ENCODE measurements at places on chromosomes 7 and 10.

GRCh38 chr10:88385601-88386203 lies 197.4 kb downstream of the RNLS start:
- peak; percentile 52 for DNase-seq

GRCh38 chr10:24998044-24998443 lies 17.9 kb downstream of the ENKUR start:
- no peak for DNase-seq

GRCh38 chr10:70600512-70601395 lies 1.8 kb downstream of the PRF1 start:
- no peak for DNase-seq

GRCh38 chr7:127770885-127771284 lies 118.9 kb downstream of the SND1 start:
- DNase-seq: no peak

- no peak for DNase-seq
These were observed 46.6 kb downstream of the MAD1L1 start for GRCh38 chr7:2186166-2186565.

GRCh38 chr7:87219545-87220025 lies at the start of gene TMEM243:
TMEM243 (minus strand) TSS chr7:87219732; CDS start chr7:87219503, 229 bp downstream.
- peak; percentile 89 for DNase-seq

DNA sequence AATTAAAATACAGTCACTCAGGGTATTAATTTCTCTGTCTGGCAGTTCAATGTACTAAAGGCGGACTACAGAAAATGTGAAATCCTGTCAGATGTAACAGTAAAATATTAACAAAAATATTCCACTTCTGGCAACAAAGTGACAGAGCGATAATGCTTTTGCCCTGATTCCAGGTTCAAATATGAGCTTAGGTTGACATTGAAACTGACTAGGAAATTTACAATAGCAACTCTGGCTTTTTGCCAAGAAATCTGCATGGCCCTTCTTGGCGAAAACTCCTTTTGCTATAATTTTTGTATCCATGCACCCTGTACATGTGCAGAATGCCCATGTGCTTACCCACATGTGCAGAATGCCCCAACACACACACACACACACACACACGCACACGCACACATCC lies 552.2 kb downstream of the MDFIC start:
- no peak for DNase-seq

GRCh38 chr7:43484678-43485395 lies 98.1 kb upstream of the STK17A start:
- no peak for DNase-seq

- peak; percentile 44 for DNase-seq
These were observed 18.8 kb downstream of the BMPR1A start for GRCh38 chr10:86775056-86775869.

DNA sequence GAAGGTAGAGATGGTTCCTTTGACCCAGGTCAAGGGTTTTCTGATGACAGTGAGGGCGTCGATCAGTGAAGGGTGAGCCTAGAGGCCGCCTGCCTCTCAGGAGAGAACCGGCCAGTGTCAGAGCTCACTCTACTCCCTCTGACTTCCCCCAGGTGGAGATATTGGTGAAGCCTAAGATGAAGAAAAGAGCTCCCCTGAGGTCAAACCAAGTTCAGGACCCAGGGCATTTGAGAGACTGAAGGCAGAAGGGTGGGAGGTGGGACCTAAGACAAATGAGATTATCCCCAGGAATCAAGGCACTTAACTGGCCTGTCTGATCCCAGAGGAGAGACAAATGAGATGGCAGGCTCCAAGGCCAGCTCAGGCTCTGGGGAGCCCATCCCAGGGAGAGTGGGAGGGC lies 104.7 kb downstream of the CDH23 start:
- no peak for DNase-seq

DNA sequence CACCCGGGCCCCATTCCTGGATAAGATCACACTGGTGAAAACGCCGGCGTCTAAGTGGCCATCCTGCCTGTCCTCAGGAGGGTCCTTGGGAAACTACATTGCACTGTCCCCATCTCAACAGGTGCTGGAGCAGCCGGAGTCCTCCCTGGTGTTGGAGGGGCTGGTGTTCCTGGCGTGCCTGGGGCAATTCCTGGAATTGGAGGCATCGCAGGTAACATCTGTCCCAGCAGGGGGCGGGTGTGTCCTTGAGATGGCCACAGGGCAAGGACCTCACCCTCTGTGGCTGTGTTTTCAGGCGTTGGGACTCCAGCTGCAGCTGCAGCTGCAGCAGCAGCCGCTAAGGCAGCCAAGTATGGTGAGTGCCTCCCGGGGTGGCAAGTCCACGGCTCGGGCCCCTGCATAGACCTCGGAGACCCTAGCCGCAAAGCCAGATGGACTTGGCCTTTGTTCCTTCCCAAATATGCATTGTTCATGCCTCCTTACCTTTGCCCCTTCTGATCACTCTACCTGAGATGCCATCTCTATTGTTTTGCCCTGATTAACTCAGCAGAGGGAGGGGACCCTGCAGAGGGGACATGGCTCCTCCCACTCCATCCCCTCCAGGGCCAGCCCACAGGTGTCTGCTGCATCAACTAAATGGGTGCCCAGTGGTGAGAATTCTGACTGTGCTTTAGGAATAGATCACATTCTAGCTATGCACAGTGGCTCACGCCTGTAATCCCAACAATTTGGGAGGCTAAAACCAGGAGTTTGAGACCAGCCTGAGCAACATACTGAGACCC lies 23.8 kb downstream of the ELN start:
- DNase-seq: no peak

GRCh38 chr10:86234541-86235270 lies 131.9 kb downstream of the GRID1 start:
- DNase-seq: no peak

DNA sequence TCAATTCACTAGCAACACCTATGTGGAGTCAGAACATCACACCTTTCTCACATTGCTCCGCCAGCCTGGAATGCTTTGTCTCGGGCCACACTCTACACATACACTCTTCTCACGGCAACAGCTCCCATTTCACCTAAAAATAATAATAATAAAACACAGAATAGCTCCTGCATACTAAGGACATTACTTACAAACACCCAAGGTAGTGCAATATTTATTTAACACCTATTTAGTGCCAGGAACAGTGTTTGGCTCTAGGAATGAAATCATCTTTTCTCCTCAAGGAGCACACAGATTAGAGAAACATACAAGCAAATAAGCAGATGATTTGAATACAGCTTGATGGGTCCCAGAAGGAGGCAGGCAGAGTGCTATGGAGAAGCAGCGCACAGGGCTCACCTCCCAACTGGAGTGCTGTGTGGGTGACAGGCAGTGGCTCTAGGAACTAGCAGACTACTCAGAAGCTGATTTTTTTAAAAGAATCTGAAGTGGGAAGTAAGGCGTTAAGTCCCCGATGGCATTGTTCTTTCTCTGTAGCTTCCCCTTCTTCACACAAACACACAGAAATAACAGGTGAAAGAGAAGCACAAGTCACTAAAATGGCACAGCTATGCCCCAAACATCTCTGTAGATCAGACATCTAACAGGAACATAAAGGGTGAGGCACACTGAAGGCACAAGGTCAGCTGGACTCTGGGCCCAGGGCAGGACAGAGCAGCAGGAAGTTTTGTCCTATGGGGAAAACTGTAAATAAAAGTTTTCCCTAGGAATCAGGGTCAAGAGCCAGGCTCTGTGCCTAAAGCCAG lies 16.7 kb downstream of the USP6NL start:
- no peak for DNase-seq

GRCh38 chr10:113937756-113938155 lies 83.3 kb downstream of the NHLRC2 start:
- no peak for DNase-seq

GRCh38 chr7:22210355-22210754 lies 146.6 kb downstream of the RAPGEF5 start:
- DNase-seq: no peak

DNA sequence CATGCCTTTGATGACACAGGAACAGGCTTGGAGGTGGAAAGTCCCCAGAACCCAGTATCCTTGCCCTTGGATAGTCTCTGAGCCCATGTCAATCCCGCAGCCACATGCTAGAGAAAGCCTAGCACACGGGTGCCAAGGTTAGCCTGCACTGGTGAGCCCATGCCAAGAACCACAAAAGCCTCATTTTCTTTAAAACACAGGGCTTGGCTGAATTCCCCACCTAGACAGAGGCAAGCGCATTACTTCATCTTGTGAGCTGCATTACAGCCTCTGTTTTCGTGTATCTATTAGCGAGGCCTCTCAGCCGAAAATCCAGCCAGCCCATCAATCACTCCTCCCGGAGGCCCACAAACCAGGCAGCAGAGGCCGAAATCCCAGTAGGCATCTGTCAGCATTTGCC lies 314.9 kb upstream of the AUTS2 start:
- DNase-seq: no peak

- no peak for DNase-seq
These were observed 87.3 kb downstream of the ODAD2 start for GRCh38 chr10:27911539-27911938.

DNA sequence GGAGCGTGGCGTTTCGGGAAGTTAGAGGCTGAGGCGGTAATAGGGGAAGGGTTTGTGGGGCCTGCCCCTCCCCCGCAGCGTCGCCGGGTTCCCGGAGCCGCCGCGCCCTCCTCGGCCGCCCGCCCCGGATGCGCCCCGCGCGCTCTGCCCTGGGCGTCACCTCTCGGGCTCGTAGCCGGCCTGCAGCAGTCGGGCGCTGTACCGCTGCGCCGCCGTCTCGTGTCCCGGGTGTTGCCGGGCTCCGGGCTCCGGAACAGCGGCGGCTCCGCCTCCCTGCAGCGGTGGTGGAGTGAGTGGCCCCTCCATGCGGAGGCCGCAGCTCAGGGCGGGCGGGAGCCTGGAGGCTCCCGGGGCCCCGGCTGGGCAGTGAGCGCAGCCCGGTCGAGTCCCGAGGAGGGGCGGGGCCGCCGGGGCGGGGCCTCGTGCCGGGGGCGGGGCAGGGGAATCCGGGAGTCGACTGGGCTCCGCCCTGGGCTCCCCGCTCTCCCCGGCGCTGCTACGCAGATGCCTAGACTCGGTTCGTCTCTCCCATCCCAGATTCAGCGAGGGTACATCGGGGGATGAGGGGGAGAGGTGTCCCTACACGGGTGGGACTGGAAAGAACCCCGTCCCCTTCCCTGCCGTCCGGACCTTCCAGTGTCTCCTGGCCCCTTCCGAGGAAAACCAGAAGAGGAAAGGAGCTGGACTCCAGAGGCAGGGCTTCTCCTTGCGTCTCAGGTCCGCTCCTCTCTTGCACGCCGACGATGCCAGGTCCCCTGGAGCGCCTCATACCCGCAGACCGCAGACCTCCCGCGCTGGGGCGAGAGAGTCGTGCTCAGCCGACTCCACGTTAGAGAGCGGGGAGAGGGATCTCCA lies at the start of gene IMPDH1:
Gene IMPDH1 (minus strand): TSS at position 387 of the 855 bp plus-strand sequence. CDS start 81 bp downstream, at position 306.
- DNase-seq: peak; percentile 97

DNA sequence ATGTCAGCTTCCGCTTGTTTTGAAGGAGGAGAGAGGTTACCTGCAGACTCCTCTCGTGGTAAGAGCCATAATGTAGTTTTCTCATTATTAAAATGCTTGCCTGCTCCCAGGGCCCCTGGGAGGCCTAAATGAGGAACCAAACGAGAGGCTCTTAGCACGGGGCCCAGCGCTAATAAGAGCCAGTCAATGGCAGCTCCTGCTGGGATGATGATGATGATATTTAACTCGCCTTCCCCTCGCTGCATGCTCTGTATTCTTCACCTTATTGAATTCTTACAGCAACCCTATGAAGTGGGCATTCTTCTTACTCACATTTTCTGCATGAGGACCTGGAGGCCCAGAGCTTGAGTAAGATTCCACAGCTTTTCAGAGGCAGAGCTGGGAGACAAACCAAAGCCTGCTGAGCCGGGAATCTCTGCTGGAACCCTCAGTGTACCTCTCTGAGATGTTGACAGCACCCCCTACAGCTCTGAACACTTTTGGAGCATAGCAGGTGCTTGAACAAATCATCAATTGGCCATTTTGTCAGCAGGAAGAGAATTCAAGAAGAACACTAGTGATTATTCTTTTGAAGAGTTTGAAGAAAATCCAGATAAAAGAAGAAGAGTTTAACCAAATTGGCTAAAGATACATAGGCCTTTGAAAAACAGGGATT lies 93.1 kb upstream of the HABP2 start:
- no peak for DNase-seq

GRCh38 chr7:130943336-130943901 lies 209.4 kb upstream of the KLF14 start:
- no peak for DNase-seq

DNA sequence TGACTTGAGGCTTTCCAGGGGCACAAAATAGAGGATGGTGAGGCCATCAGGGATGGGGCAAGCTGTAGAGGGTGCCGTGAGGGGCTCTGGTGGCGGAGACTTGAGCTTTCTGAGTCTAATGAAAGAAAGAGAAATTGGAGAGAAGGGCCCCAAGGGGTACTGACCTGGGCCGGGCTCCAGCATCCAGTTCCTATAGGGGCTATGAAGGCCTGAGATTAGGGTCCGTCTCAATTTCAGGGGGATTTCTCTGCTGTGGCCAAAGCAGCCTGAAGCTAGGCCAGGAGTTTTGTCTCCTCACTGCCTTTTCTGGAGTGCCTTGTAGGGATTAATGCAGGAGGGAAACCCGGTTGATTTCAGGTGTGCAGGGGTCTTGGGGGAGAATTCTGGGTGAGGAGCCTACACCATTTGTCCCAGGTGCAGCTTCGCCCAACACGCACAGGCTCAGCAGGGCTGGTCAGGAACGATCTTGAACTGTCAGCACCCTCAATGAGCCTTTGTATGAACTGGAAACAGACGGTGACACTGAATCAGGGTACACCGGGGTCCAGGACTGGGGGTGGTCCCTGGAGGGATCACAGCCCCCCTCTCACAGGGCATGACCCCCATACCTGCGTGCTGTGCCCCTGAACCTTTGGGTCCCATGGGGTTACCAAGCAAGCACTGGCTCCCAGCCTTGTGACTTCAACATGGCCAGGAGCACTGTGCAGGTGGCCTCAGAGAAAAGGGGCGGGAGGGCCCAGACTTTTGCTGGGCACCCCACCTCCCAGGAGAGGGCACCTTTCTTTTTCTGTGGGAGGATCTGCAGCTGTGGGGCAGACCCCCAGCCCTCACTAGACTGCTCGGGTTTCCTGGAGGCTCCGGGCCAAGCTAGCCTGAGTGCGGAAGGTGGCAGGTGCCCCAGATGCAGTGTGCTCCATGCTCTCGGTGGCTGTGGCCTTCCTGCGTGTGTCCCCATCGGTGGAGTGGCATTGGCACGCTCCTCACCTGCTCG lies 122.9 kb upstream of the RET start:
- no peak for DNase-seq

DNA sequence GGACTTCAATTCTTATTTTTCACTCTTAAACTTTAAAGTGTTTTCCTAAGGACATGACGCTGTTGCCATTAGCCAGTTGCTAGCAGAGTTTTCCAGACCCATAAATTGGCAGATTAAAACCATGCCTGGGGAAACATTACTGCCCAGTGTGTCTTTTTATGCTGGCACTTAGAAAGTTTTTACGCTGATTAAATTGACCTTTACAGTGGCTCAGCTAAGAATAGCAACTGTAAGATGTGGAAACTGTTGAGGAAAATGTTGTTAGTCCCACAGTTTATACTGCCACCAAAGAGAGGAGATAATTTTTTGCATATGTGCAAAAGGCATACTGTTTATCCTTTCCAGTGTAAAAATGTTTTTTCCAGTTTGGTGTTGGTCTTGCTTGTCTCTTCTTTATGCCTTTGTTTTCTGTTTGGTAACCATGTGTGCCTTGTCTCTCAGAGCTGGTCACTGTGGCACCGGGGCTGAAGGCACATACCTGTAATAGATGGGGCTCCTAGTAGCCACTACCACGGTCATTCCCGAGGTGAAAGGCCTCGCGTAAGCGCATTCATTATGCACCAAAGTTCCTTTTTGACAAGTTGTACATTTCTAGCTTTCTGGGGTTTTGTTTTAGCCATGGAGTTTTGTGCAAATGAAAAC lies 45.3 kb downstream of the CYP17A1 start:
- DNase-seq: no peak

Data from GM13976 (cell line).